ENCODE measurements at places on chromosomes 16 and 17. TPM values are rescaled to one million over a fixed set of nuclear protein-coding genes. Genes with fewer than 3 reads are reported as not detected.

SPATA22 gene
- total RNA-seq = 0.10 TPM

- DNase-seq = peak; percentile 85
Measured at GRCh38 chr17:75498726-75499213, 16.6 kb downstream of the CASKIN2 start.

DNA sequence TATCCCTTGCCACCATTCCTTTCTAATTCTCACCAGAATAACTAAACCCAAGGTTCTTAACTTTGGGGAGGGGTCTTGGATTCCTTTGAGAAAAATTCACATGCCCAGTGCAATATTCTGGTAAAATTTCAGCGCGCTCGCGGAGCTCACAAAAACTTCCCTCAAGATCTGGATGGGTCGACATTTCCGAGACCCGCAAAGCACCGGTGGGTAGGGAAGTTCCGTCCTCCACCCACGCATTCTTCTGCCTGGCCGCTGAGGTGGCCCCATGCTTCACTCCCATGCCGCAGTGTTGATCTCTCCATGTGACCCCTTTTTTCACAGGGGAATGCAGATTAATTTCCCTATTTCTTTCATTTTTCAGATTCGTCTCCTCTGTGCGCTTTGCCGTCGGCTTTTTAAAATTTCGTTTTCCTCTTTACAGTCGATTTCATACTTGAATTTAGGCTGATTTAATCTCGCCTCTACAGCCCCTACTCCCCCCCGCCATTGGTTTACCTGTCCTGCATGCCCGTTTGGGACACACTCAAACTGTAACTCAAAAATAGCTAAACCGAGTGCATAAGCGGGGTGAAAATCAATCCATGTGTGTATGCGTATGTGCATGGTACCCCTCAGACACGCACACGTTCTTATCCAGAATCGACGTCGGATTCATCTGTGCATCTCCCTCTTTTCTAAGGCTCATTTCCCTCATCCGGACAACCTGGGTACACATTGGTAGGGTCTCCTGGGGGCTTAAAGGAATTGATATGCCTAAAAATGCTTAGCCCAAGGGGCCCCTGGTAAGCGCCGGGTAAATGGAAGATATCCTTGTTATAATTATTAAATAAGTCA lies 1.4 kb upstream of the SP6 start:
- DNase-seq = no peak

CIBAR2 gene
- not detected for total RNA-seq

- no peak for DNase-seq
Measured at GRCh38 chr17:4324463-4324862, 42.0 kb downstream of the UBE2G1 start.

GRCh38 chr17:17845046-17845775 lies 8.4 kb upstream of the SREBF1 start:
- DNase-seq = no peak

DNA sequence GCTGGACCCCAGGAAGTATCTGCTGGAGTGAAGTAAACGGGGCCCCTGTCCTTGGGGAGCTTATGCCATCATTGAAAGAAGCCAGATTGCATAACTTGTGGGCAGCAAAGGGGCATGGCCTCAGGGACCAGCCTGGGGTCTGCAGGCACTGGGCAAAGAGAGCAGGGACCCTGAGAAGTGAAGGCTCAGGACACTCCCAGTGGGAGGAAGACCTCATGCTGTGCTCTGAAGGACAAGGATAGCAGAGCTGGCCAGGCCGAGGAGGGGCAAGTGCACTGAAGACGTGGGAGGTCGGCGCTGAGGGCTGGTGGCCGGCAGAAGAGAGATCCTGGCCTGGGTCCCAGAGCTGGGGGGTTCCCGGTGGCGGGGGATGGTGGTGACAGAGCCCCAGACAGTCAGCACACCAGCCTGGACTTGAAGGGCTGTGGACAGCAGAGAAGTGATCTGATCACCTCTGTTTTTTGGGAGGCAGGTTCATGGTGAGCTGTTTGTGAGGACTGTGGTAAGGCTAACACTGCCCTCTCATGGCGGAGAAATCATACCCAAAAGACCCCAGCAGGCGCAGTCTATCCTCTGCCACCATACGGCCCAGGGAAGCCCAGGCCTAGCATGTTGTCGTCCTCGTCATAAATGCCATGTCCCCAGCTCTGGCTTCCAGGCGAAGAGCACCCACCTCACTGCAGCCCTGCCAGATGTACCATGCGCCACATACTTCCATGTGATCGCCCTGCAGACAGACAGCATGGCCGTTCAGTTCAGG lies 7.1 kb upstream of the CNP start:
- peak; percentile 87 for DNase-seq

All from H7 (cell line).